ENCODE measurements at places on chromosomes 12 and 14.

DNA sequence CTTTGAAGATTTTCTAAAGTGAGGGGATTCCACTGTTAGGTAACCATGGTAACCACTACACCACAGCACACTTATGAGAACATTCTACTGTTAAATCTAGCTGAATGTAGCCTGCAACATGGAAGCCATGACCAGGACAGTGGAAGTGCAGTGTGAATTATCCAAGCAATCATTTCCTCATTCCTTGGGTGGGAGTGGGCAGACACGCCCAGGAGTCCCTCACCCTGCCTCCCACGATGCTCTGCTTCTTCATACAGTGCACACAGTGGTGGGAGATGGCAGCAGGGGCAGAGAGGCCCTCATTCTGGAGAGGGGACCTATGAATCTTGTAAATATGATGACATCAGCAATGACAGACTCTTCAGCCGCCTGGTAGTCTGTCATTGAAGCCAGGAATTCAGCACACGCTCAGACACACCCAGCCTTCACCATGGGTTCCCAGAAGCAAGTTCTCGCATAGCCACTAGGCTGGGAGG is 70.1 kb upstream of the HOXC13 start:
- DNase-seq = no peak

GRCh38 chr14:26276757-26277156 is 321.1 kb downstream of the NOVA1 start:
- no peak for DNase-seq

DNA sequence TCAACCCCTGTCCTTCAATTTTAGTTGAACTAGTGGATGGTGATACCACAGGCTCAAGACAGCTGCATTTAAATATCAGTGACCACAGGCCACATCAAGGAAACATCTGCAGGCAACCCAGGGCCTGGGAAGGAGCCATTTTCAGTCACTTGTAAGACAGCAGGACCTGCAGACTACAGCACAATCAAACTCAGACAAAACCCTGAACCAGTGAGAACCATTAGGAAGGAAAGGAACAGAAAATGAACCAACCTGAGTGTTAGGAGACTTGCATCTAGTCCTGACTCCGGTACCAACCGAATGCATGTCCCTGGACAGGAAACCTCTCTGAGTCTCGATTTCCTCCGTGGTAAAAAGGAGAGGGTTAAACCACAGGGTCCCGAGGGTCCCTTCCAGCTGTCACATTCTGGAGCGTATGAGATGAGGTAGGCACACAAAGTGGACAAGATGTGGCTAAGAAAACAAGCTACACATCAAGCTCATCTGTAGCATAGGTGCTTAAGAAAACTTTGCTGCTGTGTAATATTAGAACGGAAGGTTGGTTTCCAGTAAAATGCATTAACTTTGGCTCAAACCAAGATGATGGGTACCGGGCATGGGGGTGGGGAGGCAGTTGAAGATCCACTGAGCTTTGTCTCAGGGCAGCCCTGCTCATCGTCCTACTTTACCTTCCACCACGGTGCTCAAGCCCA is 1.6 kb upstream of the CDKN1B start:
- DNase-seq = no peak

GRCh38 chr12:96500693-96501092 is 11.3 kb downstream of the CFAP54 start:
- DNase-seq = no peak

DNA sequence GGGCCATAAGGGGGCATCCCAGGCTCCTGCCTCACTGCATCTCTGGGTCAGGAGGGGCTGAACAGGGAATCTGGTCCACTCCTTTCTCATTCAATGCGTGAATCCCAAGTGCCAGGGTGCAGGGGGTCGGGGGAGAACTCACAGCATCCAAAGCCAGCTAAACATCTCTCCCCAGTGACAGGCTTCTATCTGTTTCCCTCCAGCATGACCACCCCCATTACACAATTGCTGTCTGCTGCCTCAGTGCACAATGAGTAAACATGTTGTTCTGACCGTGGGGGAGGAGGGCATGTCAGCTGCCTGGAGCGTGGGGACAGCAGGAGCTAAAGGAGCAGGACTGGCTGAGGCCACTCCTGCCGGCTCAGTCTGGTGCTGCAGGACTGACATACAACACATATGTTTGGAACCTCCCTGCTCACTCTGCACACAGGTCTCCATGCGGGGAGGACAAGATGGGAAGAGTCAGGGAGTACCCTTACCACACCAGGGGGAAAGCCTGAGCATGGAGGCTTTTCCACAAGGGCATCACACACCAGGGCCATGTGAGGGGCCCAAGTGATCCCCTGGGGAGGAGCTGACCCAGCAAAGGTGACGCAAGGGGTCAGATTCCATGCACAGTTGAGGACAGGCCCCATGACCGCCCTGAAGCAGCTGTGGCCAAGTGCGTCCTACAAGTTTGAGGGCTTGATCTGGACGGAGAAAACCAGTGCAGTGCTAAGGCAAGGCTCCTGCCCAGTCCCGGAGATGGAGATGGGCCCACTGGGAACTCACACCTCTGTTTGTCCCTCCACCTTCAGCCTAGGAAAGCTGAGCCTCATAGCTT is 1.4 kb downstream of the TNS2 start:
- DNase-seq = no peak

DNA sequence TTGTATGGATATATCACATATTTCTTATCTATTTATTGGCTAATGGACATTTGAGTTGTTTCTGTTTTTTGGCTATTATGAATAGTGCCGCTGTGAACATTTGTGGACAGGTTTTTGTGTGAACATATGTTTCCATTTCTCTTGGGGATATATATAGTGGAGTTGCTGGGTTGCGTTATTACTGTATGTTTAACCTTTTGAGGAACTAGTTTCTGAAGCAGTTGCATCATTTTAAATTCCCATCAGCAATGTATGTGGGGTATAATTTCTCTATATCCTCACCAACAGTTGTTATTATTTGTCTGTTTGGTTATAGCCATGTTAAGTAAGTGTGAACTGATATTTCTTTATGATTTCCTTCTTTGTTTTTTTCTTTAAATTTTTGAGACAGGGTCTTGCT is 10.7 kb downstream of the TCTN2 start:
- DNase-seq = no peak

DNA sequence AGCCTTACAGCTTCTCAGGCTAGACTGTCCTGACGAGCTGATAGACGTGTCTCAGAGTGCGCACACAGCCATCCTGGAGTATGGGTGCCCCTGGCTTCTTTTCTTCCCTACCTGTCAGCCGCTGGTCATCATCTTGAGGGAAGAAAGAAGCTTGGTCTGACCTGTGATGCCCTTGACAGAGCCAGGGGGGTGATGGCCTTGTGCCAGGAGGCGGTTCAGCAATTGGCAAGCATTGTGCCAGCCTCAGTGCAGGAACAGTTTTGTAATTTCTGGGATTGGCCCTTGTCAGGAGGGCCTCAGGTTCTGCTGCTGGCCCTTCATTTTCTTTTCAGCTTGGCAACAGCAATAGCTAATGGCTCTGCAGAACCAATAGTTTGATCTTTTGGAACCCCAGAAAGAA is 80.1 kb downstream of the ADCK1 start:
- DNase-seq = no peak

- no peak for DNase-seq
Observed at GRCh38 chr12:104314242-104314614, 10.7 kb downstream of the EID3 start.

- DNase-seq = no peak
Observed at GRCh38 chr14:91409928-91410718, 7.5 kb downstream of the CCDC88C start.

DNA sequence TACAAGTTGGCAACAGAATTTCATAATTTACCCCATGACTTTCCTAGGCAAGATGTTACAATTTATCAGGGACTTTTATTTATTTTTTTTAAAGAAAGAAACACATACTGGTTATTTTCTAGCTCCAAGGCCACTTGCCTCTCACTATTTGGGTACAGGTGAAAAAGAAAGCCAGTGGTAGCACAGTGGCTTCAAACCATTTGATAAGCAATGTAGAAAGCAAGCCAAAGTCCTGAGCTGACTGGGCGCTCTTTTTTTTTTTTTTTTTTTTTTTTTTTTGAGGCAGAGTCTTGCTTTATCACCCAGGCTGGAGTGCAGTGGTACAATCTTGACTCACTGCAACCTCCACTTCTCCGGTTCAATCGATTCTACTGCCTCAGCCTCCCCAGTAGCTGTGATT is 73.3 kb downstream of the STXBP6 start:
- DNase-seq = no peak

GRCh38 chr14:78917462-78917861 is 747.3 kb downstream of the NRXN3 start:
- no peak for DNase-seq

GRCh38 chr12:11958221-11959091 is 112.3 kb upstream of the BCL2L14 start:
- DNase-seq = no peak

GRCh38 chr12:14995583-14996425 is 23.0 kb downstream of the PDE6H start:
- DNase-seq = no peak

GRCh38 chr12:121875582-121875981 is 13.0 kb upstream of the PSMD9 start:
- no peak for DNase-seq

GRCh38 chr12:90071996-90072395 is 363.4 kb upstream of the ATP2B1 start:
- no peak for DNase-seq

- DNase-seq = no peak
Observed at GRCh38 chr12:89160716-89161123, 191.6 kb downstream of the DUSP6 start.

GRCh38 chr12:9037431-9037830 is 48.1 kb downstream of the KLRG1 start:
- no peak for DNase-seq

GRCh38 chr12:52146822-52147366 is 44.9 kb downstream of the KRT80 start:
- DNase-seq = no peak

GRCh38 chr12:25263594-25263993 is 12.9 kb upstream of the KRAS start:
- DNase-seq = no peak

GRCh38 chr12:113245695-113246477 is 24.6 kb downstream of the TPCN1 start:
- DNase-seq = peak; percentile 61

- DNase-seq = no peak
Observed at GRCh38 chr12:12527820-12528296, 34.8 kb downstream of the DUSP16 start.

GRCh38 chr14:79643132-79643531 is 568.2 kb downstream of the DIO2 start:
- DNase-seq = no peak

DNA sequence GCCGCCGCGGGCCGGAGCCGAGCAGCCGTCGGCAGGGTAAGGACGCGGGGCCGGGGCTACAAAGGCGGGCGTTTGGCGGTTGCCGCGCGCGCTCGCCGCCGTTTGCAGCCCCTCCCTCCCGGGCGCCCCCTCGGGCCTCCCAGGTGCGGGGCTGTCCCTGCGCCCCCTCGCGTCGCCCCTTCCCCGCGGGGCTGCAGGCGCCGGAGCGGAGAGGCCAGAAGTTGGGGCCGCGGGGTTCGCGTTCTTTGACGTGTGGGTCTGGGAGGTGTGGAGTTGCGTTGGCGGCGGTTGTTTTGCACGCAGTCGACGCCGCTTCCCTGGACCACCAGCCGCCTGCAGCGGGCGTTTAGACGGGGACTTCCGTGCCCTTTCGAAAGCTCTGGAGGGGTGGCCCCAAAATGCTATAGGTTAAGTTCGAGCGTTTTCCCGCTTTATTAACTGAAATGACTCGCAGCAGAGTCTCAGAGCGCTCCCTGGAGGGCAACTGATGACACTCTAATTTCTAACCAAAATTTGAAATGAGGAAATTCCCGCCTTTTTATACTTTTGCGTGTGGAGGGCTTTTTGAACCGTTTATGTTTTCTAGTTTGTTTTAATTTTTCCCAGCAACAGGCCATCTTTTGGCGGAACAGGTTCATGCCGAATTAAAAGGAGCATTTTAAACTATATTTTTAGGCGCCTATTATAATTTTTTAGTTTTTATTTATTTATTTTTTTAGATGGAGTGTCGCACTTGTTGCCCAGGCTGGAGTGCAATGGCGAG is 902 bp downstream of the TMPO start:
- DNase-seq = peak; percentile 58

- no peak for DNase-seq
Observed at GRCh38 chr12:91033251-91033650, 24.6 kb downstream of the KERA start.

DNA sequence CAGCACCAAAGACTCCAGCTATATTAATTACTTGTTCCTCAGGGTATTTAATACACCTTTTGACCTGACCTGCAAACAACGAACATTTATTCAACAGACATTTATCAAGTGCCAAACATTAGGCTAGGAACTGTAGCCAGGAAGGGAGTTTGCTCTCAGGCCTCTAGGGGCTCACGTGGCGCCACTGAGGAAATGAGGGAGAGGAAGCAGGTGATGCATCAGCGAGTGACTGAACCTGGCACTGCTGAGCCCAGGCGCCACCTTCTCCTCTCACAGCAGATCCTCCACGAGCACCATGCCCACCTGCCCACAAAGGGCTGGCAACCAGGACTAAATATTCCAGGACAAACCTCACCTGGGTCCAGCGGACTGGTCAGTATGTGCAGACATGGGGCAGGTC is 50.2 kb downstream of the SETD3 start:
- DNase-seq = no peak

DNA sequence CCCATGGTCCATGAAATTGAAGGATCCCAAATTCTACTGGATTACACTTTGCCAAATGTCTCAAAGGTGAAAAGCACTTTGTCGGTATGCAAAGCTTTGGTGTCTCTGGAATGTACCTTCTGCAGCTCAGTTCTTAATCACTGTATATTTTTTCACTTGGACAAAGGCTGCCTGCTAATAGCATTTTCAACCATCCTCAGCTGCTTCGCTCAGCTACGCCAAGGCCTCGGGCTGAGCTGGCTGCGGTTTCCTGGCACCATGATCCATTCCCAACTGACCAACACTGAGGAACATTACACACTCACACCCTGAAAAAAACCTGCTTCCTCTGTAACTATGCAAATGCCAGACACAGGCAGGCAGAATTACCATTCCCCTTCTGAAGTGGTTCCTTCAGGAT is 335.2 kb downstream of the DPF3 start:
- no peak for DNase-seq

DNA sequence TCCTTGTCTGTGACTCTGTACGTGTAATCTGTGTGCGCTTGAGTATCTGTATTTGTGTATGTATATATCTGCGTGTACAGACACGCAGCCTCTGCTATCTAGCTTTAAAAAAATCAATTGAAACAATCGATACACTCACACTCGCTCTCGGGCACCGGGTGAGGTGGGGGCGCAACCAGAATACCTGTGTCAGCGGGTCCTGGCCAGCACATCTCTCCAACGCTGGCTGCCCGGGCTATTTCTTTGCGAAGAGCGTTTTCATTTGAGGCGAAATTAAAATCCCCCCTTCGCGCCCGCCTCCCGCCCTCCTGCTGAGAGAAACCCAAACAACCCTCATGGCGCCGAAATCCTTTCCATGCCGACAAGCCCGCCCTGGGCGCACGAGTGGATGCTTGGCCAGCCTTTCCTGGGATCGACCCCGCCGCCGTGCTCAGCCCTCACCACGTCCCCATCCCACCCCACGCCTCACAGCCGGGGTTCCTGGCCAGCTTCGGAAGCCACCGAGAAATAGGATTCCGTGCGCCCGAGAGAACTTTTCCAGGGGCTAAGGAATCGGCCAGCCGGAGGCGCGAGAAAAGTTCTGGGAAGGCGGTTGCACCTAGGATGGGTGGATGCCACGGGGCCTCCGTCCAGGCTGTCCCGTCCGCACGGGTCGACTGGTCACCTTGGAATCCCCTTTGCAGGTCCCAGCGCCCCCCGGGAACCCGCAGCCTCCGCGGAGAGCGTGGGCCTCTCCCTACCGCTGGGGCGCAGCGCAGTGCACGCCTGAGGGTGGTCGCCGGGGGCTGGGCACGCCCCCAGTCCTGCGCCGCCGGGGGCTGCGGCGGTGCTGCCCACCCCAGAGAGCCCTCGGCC is 1.0 kb downstream of the ZDHHC22 start:
- no peak for DNase-seq

All from NCI-H187 treated with DMSO at 0.1 percent for 48 hours (cell line).